Activated T-helper 2 cell treated with anti-CD3 and anti-CD28 coated beads, Interferon-gamma antibody, Interleukin-2, Interleukin-4, amounts not matched to agents 10 μg/mL and 5 μg/mL and 100 μg/mL, durations not matched to agents 14 hours and 24 hours and 36 hours (primary cell): ENCODE measurements at places on chromosomes 16 and 17.
A peak's percentile ranks its signal among the peaks of the same experiment; 100 is the strongest.

DNA sequence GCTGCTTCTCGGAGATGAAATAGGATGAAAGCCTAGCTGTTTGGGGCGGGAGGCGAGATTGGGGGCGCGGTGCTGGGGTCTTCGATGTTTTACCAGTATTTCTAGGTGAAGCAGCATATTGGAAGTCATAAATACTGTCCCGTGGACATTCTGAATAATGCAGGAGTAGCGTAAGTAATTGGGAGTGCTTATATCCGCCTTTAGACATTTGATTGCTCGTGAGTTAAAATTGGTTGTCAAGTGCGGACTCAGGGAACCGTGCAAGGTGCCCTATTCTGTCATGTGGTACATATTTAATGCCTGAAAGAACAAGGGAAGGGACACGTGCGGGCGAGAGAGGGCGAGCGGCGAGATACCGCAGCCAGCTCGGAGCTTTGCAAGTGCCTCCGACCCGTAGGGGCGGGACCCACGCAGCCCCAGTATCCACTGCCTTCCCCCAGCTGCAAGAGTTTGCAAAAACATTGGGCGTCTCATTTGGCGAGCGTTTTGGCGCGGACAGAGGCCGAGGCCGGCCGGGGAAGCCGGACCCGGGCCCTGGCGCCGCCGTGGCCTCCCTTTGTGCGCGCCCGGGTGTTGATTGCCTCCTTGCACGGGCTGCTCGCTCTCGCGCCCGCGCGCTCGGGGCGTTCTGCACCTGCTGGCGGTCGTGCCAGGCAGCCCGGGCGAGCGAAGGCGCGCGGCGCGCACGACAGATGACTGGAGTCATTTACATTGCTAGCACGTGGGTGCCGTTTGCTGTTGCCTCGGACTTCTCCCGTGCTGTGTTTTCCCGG lies 849.8 kb upstream of the RBFOX1 start:
- H3K36me3 ChIP-seq: no peaks in the 10 kb centered on the region
- no peak overlapping the region for H3K27ac ChIP-seq
- H3K27me3 ChIP-seq: no peaks in the 10 kb centered on the region
- H3K4me1 ChIP-seq: no peaks in the 10 kb centered on the region
- no peak overlapping the region for H3K4me3 ChIP-seq

- H3K27me3 ChIP-seq: no peaks in the 10 kb centered on the region
- H3K27ac ChIP-seq: peak overlapping the region; percentile 70
- peak; percentile 52 for DNase-seq
- no peak overlapping the region for H3K4me3 ChIP-seq
Measured at GRCh38 chr16:15899538-15900100, 11.2 kb upstream of the CEP20 start.

DNA sequence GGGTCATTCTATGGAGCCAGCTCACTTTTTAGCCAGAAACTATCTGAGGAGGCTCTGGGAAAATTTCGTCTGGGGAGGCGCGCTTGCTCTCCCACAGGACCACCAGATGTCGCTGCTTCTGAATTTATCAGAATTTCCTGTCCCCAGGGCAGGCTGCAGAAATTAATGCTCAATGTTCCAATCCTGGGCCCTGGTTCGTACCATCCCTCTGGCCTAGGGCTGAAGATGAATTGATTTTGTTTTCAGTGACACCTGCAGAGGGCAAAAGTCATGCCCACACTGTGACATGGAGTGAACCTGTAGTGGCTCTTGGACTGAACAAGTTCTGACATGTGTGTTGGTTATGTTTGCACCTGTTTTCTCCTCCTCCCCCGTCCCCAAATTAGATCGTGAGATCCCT lies 482.6 kb downstream of the NPIPA7 start:
- peak; percentile 17 for DNase-seq
- no peaks in the 10 kb centered on the region for H3K36me3 ChIP-seq
- no peaks in the 10 kb centered on the region for H3K4me1 ChIP-seq
- no peaks in the 10 kb centered on the region for H3K27me3 ChIP-seq
- H3K27ac ChIP-seq: no peak overlapping the region

DNA sequence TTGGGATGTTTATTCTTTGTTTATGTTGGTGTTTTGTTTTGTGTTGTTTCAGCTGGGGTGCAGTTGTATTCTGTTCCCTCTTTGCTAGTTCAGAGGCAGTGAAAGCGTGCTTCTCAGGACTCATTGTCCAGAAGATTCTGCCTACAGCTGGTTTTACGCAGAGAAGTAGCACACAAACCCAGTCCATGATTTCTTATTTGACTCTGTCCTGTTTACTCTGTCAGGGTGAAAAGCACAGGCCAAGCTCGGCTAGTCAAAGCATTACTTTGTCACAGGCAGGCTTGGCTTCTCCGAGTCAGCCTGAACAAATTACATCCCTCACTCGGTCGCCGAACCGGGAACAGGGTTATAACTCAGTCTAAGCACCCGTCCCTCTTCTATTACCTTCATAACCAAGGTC lies 435.0 kb downstream of the MAF start:
- peaks cover 6% of the 10 kb centered on the region for H3K36me3 ChIP-seq
- DNase-seq: no peak
- no peak overlapping the region for H3K27ac ChIP-seq
- H3K27me3 ChIP-seq: no peaks in the 10 kb centered on the region
- peaks cover 30% of the 10 kb centered on the region for H3K4me1 ChIP-seq

- peak overlapping the region; percentile 81 for H3K27ac ChIP-seq
- peak; percentile 56 for DNase-seq
- peaks cover 20% of the 10 kb centered on the region for H3K27me3 ChIP-seq
- peak overlapping the region; percentile 88 for H3K4me3 ChIP-seq
- H3K4me1 ChIP-seq: peaks cover 15% of the 10 kb centered on the region
Measured at GRCh38 chr17:79838522-79839274, 542 bp downstream of the CBX4 start.

- no peak overlapping the region for H3K27ac ChIP-seq
- no peaks in the 10 kb centered on the region for H3K36me3 ChIP-seq
- no peak overlapping the region for H3K4me3 ChIP-seq
- H3K4me1 ChIP-seq: peaks cover 6% of the 10 kb centered on the region
- H3K27me3 ChIP-seq: peaks cover 5% of the 10 kb centered on the region
Measured at GRCh38 chr16:4570688-4571321, 14.7 kb downstream of the C16orf96 start.

DNA sequence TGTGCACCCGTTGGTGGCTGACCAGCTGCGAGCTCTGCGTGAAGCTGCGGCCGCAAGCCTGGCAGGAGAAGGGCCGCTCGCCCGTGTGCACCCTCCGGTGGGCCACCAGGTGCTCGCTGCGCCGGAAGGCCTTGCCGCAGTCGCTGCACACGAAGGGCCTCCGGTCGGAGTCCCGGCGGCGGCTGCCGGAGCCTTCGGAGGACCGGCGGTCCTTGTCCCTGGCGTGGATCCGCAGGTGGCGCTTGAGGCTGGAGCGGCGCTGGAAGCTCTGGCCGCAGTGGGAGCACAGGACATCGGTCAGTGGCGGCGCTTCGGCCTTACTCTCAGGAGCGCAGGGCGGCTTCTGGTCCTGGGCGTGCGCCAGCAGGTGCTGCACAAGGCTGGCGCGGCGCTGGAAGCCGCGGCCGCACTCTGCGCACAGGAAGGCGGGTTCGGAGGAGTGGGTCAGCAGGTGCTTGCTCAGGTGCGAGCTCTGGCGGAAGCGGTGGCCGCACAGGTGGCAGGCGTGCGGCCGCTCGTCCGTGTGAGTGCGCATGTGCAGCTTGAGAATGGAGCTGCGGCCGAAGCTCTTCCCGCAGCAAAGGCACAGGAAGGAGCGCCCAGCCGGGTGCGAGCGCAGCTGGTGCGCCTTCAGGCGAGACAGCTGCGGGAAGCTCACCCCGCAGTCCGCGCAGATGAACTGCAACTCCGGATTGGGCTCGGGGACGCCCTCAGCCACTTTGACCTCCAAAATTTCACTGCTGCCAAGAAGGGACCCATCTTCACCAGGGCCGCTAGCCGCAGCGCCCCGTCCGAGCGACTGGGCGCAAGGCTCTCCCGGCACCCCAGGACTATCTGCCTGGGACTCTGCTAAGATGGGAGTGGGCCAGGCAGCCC lies 9.1 kb downstream of the ZSCAN10 start:
- peaks cover 1% of the 10 kb centered on the region for H3K36me3 ChIP-seq
- no peak overlapping the region for H3K4me3 ChIP-seq
- no peak overlapping the region for H3K27ac ChIP-seq
- H3K4me1 ChIP-seq: peaks cover 36% of the 10 kb centered on the region

GRCh38 chr17:47781397-47781796 lies 40.2 kb downstream of the OSBPL7 start:
- H3K36me3 ChIP-seq: no peaks in the 10 kb centered on the region
- H3K4me3 ChIP-seq: no peak overlapping the region
- H3K27ac ChIP-seq: no peak overlapping the region
- DNase-seq: no peak
- peaks cover 2% of the 10 kb centered on the region for H3K4me1 ChIP-seq

GRCh38 chr16:73172241-73172972 lies 124.5 kb upstream of the ZFHX3 start:
- H3K4me3 ChIP-seq: no peak overlapping the region
- no peaks in the 10 kb centered on the region for H3K36me3 ChIP-seq
- no peak overlapping the region for H3K27ac ChIP-seq
- DNase-seq: no peak

GRCh38 chr17:46821482-46822387 lies 3.2 kb upstream of the WNT3 start:
- DNase-seq: no peak
- no peak overlapping the region for H3K4me3 ChIP-seq
- H3K27ac ChIP-seq: no peak overlapping the region

DNA sequence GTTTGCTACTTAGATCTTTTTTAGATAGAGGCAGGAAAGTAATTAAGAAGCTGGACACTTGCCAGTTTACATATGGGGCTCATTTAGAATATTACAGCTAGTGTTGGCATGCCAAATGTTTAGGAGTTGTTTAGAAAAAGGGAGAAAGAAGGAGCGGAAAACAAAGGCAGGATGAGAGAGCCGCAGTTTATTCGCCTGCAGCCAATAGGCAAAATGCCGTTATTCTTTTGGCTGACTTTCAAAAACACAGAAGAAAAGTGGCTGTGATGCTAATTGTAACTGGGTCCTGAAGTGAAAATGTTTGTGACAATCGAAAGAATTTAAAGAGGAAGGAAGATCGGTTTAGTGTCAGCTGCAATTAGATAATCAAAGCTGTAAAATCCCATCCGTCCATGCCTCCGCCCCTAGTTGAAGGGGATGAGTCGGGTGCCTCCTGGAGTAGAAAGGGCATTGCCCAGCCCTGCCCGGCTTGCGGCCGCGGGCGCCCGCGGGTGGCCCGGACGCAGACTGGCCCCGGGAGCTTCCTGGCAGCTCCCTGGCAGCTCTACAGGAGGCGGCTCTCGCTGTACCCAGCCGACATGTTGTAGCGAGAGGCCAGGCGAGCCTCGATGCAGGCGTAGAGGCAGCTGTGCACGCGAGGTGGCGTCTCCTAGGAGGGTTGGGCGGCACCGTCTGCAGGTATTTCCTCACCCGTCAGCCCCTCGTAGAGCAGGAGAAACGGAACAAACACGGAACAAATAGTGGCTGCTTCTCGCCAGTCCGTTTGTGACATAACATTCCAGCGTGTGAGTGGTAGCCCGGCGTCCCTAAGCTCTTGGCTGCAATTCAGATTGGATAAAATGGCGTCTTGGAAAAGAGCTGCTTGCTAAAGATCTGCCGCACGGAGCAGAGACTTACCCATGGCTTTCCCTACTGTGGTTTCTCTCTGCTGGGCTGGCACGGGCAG lies 82.2 kb downstream of the TNRC6C start:
- H3K36me3 ChIP-seq: peaks cover 23% of the 10 kb centered on the region
- no peaks in the 10 kb centered on the region for H3K27me3 ChIP-seq
- H3K4me3 ChIP-seq: peak overlapping the region; percentile 58
- H3K27ac ChIP-seq: no peak overlapping the region
- peaks cover 4% of the 10 kb centered on the region for H3K4me1 ChIP-seq

DNA sequence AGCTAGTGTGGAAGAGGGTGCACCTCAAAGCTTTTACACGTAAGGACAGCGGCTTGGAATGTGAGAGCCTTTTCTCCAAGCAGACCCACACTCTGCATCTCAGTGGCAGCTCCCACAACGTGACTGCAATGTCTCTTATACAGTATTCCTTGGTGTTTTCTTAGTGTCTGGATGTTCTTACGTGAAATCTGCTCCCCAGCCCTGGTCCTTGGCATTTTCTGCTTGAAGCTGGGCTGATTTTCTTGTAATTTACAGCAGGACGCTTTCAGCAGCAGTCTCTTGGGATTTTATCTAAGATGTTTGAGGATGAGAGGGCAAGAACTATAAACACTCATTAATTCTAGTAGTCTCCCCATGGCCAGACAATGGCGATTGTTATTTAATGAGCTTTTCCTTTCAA lies 12.1 kb upstream of the POLR3E start:
- H3K27ac ChIP-seq: no peak overlapping the region
- H3K36me3 ChIP-seq: peaks cover 57% of the 10 kb centered on the region
- H3K4me3 ChIP-seq: no peak overlapping the region
- no peaks in the 10 kb centered on the region for H3K4me1 ChIP-seq
- H3K27me3 ChIP-seq: no peaks in the 10 kb centered on the region

DNA sequence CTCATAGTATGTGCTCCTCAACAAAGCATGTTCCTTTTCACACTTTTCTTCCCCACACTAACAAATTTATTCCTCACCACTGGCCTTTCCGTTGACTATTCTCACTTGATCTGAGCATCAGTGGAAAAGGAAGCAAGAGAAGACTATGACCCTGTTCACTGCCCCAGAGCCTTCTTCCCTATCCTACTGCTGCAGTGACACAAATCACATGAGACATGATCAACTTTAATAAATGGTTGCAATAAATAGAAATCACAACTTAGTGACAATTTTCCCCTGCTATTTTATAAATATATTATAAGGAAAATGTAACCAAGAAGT lies 438.7 kb upstream of the SOX9 start:
- H3K4me3 ChIP-seq: no peak overlapping the region
- DNase-seq: no peak
- H3K4me1 ChIP-seq: no peaks in the 10 kb centered on the region
- no peaks in the 10 kb centered on the region for H3K36me3 ChIP-seq

- DNase-seq: no peak
- no peaks in the 10 kb centered on the region for H3K27me3 ChIP-seq
- H3K27ac ChIP-seq: no peak overlapping the region
Measured at GRCh38 chr16:53605831-53606400, 97.7 kb downstream of the RPGRIP1L start.

GRCh38 chr16:6682142-6682811 lies 650.4 kb upstream of the RBFOX1 start:
- no peak overlapping the region for H3K4me3 ChIP-seq
- H3K36me3 ChIP-seq: no peaks in the 10 kb centered on the region
- no peaks in the 10 kb centered on the region for H3K4me1 ChIP-seq
- H3K27ac ChIP-seq: no peak overlapping the region
- no peak for DNase-seq
- no peaks in the 10 kb centered on the region for H3K27me3 ChIP-seq

- H3K27me3 ChIP-seq: peaks cover 16% of the 10 kb centered on the region
- peak; percentile 96 for DNase-seq
- peaks cover 28% of the 10 kb centered on the region for H3K4me1 ChIP-seq
- H3K36me3 ChIP-seq: no peaks in the 10 kb centered on the region
Measured at GRCh38 chr16:90077240-90077756, at the start of gene PRDM7. Gene PRDM7, minus strand, starts transcription at chr16:90077331. Its CDS starts 1,421 bp downstream, at chr16:90075910.

DNA sequence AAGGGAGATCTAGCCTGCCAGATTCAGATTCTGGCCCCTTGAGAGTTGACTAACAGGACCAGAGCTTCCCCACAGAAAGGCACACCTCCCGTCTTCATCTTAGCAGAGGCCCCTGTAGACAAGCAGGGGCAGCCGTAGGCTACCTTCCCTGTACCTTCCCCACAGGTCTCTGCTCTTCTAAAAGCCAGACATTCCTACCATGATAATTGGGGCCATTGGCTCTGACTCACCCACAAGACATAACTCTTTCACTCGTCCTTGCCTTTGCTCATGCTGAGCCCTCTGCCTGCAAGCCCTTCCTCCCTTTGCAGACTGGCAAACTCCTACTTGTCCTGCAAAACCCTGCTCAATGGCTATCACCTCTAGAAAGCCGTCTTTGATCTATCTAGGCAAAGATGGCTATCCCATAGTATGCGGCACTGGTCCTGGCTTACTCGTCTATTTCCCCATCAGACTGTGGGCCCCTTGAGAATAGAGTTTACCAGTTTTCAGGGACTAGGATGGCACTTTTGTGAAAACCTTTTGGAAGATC lies 43.8 kb downstream of the PIMREG start:
- no peak for DNase-seq
- H3K27ac ChIP-seq: no peak overlapping the region
- no peak overlapping the region for H3K4me3 ChIP-seq
- H3K4me1 ChIP-seq: no peaks in the 10 kb centered on the region
- no peaks in the 10 kb centered on the region for H3K36me3 ChIP-seq
